Activated B cell treated with CpG ODN at 0.5 μM for 24 hours (primary cell): ENCODE measurements at places on chromosomes 1 and 21. TPM values are rescaled to one million over a fixed set of nuclear protein-coding genes. Genes with fewer than 3 reads are reported as not detected.

GRCh38 chr1:228497206-228497605 lies 10.0 kb downstream of the RNF187 start:
- H3K27ac ChIP-seq, result no peak overlapping the region
- H3K36me3 ChIP-seq, result peaks cover 47% of the 10 kb centered on the region
- H3K4me3 ChIP-seq, result no peak overlapping the region
- no peak for DNase-seq

Gene SZT2
- 108 and 139 TPM in 2 replicates for total RNA-seq

DNA sequence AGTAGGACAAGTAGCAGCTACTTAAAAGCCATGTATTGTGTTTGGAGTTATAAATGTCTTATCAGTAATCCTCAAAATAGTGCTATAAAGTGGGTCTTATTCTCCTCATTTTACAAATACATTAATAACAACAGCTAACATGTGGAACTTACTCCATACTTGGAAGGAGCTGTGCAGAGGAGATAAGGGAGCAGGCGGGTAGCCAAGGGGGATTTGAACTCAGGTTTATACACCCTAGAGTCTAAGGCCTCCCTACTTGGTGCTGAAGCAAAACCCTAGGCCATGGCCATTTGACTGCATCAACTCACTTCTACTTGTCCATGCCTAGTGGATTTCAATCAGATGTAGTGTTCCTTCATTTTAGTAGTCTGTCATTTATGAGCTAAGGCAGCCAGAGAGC lies 72.1 kb downstream of the LMO4 start:
- peaks cover 14% of the 10 kb centered on the region for H3K4me1 ChIP-seq
- no peak overlapping the region for H3K4me3 ChIP-seq
- H3K36me3 ChIP-seq, result no peaks in the 10 kb centered on the region
- H3K27me3 ChIP-seq, result no peaks in the 10 kb centered on the region
- DNase-seq, result no peak

DNA sequence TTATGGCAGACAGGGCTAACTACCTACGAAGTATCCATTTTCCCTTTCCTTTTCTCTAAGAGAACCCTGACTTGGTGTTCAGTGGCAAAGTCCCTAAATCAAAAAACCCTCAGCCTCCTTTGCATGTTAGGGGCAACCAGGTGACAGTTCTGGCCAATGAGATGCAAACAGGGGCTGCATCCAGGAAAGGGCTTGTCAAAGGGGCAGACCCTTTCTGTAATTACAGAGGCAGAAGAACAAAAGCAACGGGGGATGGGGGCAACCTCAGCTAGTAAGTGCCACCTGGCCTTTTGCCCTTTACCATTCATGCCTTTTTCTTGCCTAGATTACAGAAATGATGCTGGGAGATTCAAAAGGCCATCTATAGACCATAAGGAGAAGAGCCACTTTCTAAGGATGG lies 34.4 kb downstream of the GLUL start:
- no peak overlapping the region for H3K4me3 ChIP-seq
- no peak for DNase-seq
- H3K27me3 ChIP-seq, result peaks cover 3% of the 10 kb centered on the region
- no peaks in the 10 kb centered on the region for H3K4me1 ChIP-seq

DNA sequence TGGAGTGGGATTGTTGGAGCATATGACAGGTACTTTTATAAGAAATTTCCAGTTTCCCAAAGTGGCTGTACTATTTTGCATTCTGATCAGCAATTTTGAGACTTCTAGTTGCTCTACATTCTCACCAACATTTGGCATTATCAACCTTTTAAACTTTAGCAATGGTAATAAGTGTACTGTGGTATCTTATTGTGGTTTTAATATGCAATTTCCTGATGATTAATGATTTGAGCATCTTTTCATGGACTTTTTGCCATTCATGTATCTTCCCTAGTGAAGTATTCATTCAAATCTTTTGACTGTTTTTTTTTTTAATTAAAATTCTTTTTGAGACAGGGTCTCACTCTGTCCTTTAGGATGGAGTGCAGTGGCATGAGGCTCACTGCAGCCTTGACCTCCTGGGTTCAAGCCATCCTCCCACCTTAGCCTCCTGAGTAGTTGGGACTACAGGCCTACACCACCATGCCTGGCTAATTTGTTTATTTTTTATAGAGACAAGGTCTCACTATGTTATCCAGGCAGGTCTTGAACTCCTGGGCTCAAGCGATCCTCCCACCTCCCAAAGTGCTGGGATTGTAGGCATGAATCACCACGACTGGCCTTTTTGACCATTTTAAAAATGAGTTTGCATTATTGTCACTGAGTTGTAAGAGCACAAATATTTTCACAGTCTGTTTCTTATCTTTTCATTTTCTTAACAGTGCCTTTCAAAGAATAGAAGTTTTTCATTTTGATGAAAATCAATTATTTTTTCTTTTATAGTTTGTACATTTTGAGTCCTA lies 7.8 kb upstream of the SLC6A9 start:
- H3K4me3 ChIP-seq, result no peak overlapping the region
- no peaks in the 10 kb centered on the region for H3K36me3 ChIP-seq
- no peaks in the 10 kb centered on the region for H3K27me3 ChIP-seq
- H3K4me1 ChIP-seq, result peaks cover 6% of the 10 kb centered on the region
- no peak for DNase-seq

Gene FLG2
- not detected in 2 replicates for total RNA-seq
